ENCODE measurements at places on chromosomes 1 and 21. TPM values are rescaled to one million over a fixed set of nuclear protein-coding genes. Genes with fewer than 3 reads are reported as not detected.

STIL gene
- 1.9 TPM for total RNA-seq

NTNG1 gene
- 6.4 TPM for total RNA-seq

ADAMTS5 gene
- 2.1 TPM for total RNA-seq

RGSL1 gene
- not detected for total RNA-seq

NEK2 gene
- total RNA-seq: 2.5 TPM

TFF3 gene
- total RNA-seq: not detected

ASAP3 gene
- 29.4 TPM for total RNA-seq

ETV3L gene
- not detected for total RNA-seq

RAD54L gene
- total RNA-seq: 2.5 TPM

TMEM51 gene
- total RNA-seq: 1.5 TPM

FMO5 gene
- 1.4 TPM for total RNA-seq

SEC16B gene
- total RNA-seq: 2.5 TPM

ACTRT2 gene
- not detected for total RNA-seq

PPIAL4G gene
- not detected for total RNA-seq

FMN2 gene
- total RNA-seq: 21.0 TPM

FCRL5 gene
- not detected for total RNA-seq

TEX38 gene
- total RNA-seq: not detected

AMPD1 gene
- total RNA-seq: not detected

COL11A1 gene
- total RNA-seq: 2.5 TPM

TCEA3 gene
- total RNA-seq: 20.0 TPM

CD52 gene
- total RNA-seq: not detected

CD2 gene
- total RNA-seq: not detected

Data from smooth muscle cell of the pulmonary artery (primary cell).